ENCODE measurements at places on chromosomes 1 and 21.
A peak's percentile ranks its signal among the peaks of the same experiment; 100 is the strongest.

DNA sequence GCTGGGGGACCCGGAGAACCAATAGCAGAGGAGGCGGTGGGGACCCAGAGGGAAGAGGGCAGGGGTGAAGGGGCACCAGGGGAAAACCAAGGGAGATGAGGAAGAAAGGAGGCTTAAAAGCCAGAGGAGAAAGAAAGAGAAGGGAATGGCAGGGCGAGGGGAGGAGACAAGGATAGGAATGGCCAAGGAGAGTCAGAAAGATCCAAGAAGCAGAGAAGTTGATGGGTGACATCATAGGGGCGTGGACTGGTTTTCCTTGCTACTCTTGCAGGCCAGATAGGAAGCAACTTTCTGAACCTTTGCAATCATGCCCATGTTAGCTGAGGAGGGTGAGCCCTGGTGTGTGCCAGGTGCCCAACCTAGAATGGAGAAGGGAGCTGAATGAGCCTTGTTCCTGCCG is 5.4 kb downstream of the NPR1 start:
- DNase-seq = no peak

GRCh38 chr1:110240476-110241210 is 30.5 kb downstream of the KCNC4 start:
- DNase-seq = no peak

DNA sequence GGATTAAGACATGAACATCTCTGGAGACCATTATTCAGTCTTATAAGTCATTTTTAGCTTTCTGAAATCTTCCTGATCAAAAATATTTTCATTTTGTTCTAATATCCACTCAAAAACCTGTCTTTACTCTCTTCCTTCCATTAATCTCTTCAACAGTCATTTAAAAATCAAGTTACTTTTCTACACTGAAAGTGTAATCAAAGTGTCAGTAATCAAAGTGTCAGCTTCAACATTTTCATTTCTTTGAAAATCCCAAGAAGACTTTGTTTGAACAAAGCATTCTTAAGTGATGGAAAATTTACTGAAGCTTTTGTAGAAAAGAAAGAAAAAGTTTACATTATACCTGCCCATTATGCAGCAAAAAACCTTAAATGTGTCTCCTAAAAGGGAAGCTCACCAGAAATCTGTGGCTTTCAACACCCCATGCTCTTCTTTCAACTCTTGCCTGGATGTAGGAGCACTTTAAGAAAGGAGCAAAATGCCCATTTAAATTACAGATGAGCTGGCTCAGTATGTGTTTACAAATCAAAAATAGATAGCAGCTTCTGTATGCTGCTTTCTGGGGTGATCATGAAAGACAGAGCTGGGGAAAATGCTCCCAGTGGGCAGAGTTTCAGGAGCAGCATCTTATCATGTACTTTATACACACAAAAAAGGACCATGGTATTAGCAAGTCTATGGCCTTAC is 260.8 kb upstream of the NCAM2 start:
- DNase-seq = no peak

DNA sequence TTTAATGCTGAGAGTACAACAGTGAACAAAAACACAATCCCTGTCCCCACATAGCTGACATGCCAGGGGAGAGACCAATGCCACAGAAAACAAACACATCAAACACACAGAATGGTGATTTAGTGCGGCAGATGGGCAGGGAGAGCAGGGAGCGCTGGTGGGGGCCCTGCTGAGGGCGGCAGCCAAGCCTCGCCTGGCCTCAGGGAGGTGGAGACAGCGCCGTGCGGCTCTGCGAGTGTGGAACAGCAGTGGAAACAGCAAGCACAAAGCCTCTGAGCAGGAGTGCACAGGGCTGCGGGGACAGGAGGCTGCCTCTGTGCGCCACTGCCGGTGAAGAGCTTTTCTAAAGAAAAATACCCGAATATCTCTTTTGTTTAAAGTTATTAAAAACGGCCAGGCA is 17.0 kb downstream of the MCM3AP start:
- no peak for DNase-seq

- no peak for DNase-seq
These were observed 20.8 kb downstream of the LRRC8B start for GRCh38 chr1:89545264-89546038.

GRCh38 chr1:178727014-178727895 is 2.2 kb downstream of the RALGPS2 start:
- DNase-seq = no peak

- no peak for DNase-seq
These were observed 1276.1 kb downstream of the KCNT2 start for GRCh38 chr1:195332102-195332501.

- DNase-seq = no peak
These were observed 55.8 kb downstream of the FBXO2 start for GRCh38 chr1:11598461-11598860.

DNA sequence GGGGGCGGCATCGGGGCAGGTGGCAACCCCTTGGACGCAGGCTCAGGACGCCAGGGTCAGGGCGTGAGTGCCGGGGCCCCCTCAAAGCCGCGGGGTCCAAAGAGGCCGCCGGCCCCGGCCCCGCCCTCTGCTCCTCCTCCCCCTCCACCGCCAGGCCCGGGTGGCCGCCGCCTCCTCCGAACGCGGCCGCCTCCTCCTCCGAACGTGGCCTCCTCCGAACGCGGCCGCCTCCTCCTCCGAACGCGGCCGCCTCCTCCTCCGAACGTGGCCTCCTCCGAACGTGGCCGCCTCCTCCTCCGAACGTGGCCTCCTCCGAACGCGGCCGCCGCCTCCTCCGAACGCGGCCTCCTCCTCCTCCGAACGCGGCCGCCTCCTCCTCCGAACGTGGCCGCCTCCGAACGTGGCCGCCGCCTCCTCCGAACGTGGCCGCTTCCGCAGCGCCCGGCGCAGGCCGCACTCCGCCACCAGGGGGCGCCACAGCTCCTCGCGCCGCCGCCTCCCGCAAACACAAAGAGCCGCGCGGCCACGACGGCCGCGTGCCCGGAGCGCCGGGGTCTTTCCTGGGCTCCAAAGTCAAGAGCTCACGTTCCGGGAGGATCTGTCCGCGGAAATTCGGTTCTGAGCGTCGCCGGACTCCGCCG is 19.3 kb upstream of the SAMD11 start:
- DNase-seq = peak; percentile 62

- no peak for DNase-seq
These were observed 37.6 kb upstream of the HMCN1 start for GRCh38 chr1:185696422-185697150.

- DNase-seq = no peak
These were observed 75.2 kb downstream of the SH3GLB1 start for GRCh38 chr1:86779308-86780191.

DNA sequence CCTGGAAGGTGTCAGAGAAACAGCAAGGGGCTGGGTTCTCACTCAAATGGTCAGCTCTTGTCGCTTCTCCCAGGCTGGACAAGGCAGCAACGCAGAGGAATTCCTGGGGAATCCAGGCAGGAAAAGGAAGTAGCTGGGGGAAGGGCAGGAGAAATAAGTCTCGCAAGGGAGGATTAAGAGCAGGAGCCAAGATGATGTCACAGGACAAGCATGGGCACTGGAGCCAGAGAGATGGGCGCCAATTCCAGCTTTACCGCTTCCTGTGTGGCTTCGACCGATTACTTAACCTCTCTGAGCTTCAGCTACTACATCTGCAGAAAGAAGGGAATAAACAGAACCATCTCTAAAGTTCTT is 70.5 kb downstream of the SSBP3 start:
- DNase-seq = no peak

DNA sequence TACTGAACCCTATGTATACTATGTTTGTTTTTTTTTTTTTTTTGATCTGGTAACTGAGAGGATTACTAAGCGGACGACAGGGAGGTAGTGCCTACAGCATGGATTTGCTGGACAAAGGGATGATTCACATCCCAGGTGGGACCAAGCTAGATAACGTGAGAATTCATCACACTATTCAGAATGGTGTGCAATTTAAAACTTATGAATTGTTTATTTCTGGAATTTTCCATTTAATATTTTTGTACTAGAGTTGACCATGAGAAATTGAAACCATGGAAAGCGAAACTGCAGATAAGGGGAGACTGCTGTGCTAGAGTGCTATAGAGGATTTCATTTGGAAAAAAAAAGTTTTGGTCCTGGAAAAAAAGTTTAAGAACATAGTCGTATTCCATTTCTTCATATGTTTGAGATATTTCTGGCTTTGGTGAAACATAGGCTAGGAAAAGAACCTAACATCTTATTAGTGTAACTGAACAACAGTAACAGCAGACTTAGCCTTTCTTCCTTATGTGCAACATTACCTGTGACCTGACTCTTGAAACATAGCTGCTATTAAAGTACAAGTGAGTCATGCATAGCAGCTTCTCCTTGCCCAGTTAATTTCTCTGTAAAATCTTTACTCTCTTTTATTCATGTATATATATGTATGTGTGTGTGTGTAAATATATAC is 202.5 kb downstream of the FGGY start:
- DNase-seq = no peak

- DNase-seq = no peak
These were observed 1.3 kb downstream of the RIT1 start for GRCh38 chr1:155909894-155910293.

DNA sequence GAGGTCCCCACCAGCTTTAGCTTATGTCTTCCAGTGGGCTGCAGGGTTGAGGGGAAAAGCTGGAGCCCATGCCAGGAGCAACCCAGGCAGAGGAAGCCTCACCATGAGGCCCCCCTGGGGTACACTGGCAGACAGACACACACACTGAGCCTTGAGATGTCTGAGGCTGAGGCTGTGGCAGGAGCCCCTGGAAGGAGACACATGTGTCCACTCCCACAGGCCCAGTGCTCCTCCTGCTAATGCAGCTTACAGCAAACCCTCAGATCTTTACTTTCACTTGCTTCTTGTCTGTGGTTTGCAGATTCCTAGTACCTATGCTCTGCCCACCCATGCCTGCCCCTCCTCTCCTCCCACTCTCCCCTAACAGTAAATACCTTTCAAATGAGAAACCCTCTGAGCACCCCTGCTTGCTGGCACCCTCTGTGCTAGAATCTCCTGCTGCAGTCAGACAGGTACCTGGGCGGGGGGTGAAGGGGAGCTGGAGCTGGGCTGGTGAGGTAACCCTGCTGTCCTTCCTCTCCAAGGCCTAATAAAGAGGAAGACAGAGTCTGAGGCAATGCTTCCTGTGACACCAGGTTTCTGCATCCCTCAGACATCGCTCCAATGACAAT is 63.4 kb upstream of the NEK2 start:
- peak; percentile 44 for DNase-seq

GRCh38 chr1:53658489-53659230 is 80.3 kb downstream of the GLIS1 start:
- no peak for DNase-seq

- DNase-seq = no peak
These were observed 12.2 kb downstream of the UBE2U start for GRCh38 chr1:64215576-64215975.

DNA sequence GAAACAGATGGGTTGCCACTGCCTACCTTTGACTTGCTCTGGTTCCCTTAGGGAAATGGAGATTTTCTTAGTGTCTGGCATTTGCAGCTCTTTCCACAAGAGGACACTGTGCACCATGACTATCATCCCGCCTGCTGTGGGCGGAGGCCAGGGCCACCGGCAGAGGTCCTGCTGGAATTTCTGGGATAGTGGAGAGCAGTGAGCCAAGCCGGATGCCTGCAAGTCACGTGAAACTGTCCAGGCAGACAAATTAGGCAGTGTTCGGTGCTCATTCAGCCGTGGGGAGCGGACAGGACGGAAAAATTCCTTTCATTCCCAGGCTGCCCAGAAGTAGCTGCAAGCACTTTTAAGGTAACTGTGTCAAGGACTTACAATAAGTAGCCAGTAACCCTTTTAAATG is 43.4 kb downstream of the IGSF5 start:
- peak; percentile 51 for DNase-seq

- no peak for DNase-seq
These were observed 51.3 kb upstream of the IFFO2 start for GRCh38 chr1:19007491-19008441.

GRCh38 chr1:49331066-49331852 is 554.6 kb upstream of the BEND5 start:
- no peak for DNase-seq

DNA sequence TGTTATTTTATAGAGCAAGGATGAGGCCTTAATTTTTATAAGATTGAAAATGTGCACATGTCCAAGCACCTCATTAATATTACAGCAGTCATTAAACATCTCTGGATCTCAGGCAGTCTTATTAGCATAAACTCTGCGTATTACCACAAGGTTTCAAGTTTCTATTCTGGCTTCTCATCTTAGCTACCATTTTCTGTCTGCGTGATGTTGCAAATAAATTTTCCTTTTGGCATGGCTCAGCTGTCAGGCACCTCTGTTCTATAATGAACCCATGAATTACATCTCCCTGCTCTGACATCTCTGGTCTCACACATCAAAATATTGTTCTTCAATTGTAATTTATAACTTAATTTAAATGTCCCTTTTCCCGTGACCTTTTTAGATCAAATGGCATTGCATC is 156.5 kb downstream of the SLC45A1 start:
- DNase-seq = peak; percentile 22

GRCh38 chr1:210709701-210710100 is 381.0 kb downstream of the HHAT start:
- no peak for DNase-seq

GRCh38 chr21:37207441-37208009 is 59.6 kb downstream of the VPS26C start:
- peak; percentile 53 for DNase-seq

DNA sequence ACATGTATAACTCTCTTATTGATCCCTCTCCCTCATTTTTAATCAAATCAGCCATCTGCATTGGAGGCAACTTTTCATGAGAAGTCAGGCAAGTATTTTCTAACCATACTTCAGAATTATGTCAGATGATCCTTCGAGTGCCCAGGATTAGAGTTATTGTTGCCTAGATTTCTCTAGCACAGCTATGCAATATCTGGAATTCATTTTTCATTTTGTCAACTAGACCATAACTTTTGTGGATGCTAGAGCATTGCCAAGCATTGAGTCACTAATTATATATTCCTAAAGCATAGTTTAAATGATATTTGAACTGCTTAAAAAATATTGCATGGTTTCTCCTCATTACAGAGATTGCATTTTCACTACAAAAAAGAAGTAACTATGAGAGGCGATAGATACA is 21.2 kb downstream of the HFM1 start:
- DNase-seq = no peak

DNA sequence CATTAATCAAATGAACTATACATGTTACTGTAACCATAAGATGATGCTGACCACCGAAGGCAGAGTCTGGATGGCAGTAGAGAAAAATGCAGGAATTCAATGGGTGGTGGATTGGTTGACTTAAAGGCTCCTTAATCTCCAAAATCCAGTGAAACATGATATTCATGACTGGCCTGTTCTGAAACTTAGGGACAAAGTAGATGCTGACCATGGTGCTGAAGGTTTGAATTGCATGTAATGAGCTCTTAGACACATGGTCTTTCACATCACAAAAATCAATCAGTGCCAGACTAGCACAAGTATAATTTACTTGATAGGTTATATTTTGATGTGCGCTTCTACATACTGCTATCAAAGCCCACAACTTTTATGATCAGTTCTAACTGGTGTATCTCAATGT is 30.9 kb upstream of the NTMT2 start:
- peak; percentile 44 for DNase-seq

DNA sequence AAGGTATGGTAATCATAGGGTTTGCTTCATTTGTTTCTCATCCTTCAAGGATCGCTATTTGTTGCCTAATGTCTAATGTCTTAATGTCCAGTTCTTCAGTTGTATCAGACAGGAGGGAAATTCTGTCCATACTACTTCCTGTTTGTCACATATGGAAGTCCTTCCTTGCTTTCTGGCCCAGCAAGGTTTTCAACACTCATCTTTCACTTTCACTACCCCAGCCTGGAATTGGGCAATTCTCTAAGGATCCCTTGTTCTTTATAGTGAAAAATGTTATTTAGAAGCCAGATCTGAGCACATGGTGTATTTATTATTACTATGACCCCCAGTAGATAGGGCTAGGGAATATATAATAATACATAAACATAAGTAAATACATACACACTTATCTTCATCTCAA is 50.6 kb upstream of the SLC35A3 start:
- DNase-seq = no peak
